ENCODE measurements at places on chromosomes 4 and X.

GRCh38 chrX:96987228-96987627 lies 103.5 kb downstream of the RPA4 start:
- DNase-seq = no peak

- DNase-seq = no peak
These were observed 69.8 kb downstream of the ARHGAP24 start for GRCh38 chr4:85544751-85545150.

- DNase-seq = no peak
These were observed 99.7 kb downstream of the ATXN3L start for GRCh38 chrX:13219991-13220764.

DNA sequence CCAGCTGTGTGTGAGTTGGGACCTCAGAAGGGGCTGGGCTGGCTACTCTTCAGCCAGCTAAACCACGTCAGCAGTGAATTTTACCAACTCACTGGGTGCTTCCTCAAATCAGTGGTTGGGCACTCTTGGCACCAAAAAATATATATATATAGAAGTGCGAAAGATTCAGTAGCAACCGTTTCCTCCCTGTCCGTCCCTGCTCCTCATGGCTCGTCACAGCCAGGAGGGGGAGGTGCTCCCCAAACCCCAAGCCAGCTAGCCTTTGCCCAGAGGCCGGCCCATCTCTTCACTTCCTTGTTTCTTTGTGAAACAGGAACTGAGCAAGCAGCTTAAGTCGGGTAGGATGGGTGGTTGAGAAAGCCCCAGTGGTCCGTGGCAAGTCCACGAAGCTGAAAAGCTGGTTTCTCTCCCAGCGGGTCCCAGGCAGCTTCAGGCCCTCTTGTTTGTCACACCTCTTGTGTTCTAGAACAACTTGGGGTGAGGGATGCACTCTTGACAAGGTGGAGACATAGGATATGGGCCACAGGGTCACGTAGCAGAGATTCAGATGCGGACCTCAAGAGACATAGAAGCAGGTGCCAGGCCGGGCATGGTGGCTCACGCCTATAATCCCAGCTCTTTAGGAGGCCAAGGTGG lies 6.8 kb upstream of the SASH3 start:
- peak; percentile 65 for DNase-seq

GRCh38 chrX:50436797-50437196 lies 33.8 kb downstream of the DGKK start:
- no peak for DNase-seq

GRCh38 chr4:144954230-144954629 lies 143.8 kb downstream of the ANAPC10 start:
- no peak for DNase-seq

GRCh38 chrX:17737986-17738713 lies 857 bp downstream of the SCML1 start:
- peak; percentile 66 for DNase-seq

DNA sequence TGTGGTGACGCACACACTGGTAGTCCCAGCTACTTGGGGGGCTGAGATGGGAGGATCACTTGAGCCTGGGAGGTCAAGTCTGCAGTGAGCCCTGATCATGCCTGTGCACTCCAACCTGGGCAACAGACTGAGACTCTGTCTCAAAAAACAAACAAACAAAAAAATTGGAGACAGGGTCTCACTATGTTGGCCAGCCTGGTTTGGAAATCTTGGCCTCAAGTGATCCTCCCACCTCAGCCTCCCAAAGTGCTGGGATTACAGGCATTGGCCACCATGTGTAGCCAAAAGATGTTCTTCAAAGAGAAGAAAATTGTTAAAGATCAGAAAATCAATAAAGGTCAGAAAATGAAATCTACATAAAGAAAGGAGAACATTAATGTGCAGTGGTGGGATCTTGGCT lies 41.7 kb upstream of the ABCG2 start:
- DNase-seq = no peak

DNA sequence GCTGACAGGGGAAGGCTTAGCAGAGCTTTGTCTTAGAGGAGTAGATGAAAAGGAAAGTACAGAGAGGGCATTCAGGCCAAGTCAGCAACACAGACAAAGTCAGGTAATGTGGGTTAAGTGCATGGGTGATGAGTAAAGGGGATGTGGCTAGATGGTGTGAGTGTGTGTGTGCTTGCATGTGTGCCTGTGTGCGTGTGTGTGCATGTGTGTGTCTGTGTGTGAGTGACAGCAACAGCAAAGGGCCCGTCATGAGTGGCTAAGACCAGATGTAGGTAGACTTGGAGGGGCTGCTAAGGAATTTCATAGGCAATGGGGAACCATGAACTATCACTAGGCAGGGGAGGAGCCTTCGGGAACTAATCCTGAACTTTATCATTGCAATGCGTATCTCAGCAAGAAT lies 2.2 kb upstream of the GPR78 start:
- DNase-seq = no peak

- no peak for DNase-seq
These were observed 233.9 kb upstream of the EDA2R start for GRCh38 chrX:66872771-66873170.

GRCh38 chrX:110241816-110242215 lies 76.1 kb downstream of the AMMECR1 start:
- DNase-seq = no peak

GRCh38 chrX:153522259-153522658 lies 4.8 kb downstream of the ATP2B3 start:
- DNase-seq = no peak

DNA sequence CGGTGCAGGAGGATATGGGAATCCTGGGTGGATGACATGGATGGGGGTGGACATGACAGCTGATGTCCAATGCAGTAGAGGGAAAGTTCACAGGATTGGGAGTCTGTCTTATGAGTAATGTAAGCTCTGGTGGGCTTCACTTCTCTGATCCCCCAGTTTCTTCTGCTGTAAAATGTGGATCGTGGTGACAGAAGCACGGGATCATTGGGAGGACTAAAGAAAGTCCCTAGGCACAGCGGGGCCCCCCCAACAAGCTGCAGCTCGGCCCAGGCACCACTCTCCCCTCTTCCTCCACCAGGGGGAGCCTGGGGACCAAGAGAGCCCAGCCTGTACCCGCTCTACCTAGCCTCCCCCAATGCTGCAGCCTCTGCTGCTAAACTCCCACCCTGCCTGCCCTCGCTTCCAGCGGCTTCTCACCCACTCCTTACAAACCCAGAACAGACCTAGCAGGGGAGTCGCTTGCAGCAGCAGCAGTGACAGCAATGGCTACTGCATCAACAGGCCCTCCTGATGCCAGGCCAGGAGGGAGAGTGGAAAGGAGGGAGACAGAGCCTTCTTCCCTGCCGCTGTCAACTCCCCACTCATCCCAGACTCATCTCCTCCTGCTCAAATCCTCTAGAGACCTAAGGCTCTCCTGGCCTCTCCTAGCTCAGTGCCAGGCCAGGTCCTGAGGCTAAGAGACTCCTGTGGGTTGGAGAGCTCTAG lies 36.1 kb upstream of the IQSEC2 start:
- peak; percentile 66 for DNase-seq

DNA sequence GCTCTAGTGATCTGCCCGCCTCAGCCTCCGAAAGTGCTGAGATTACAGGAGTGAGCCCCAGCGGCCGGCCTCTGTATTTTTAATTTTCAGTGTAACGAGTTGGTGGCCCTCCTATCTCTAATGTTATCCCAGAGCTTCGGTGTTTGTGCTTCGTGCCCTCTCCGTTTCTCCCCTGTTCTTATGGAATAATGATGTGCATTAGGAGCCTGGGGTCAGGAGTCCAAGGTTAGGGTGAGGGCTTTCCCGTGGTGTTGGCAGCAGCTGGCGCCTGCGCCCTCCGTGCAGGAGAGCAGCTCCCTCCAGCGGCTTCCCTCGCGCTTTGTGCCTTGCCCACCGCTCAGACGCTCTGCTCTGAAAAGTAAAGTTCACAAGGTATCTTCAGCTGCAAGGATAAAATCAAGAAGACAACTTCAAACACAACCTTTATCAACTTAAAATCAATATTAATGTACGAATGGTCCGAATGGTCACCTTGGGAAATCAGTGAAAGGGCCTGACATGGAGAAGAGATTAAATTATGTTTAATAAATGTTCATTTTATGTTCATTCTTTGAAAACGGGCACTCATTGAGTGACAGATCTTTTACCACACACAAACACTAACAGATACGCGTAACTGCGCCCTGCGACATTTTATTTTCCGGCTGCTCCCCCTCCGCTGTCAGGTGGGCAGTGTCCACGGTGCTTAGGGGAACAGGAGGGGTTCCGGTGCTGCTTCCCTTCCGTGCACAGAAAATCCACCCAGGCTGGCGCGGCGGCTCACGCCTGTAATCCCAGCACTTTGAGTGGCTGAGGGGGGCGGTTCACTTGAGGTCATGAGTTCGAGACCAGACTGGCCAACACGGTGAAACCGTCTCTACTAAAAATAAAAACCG lies 62.4 kb downstream of the TRAPPC11 start:
- peak; percentile 47 for DNase-seq

DNA sequence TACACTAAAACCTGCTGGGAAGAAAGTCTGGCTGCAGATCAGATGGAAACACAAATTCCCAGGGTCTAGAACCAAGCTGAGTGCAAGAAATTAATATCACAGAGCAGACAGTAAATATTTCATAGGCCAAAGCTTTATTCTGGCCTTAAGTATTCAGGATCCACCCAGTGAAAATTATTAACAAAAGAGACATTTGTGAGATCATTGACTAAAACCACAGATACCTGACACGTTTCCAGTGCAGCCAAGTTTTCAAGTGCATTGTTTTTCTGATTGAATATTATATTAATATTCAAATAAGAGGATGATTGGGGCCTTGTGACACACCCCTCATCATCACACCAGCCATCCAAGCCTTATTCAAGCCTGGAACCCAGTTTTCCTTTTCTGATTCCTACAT lies 10.3 kb downstream of the ELOVL6 start:
- DNase-seq = no peak

GRCh38 chr4:174365018-174365587 lies 81.4 kb downstream of the CEP44 start:
- peak; percentile 30 for DNase-seq

DNA sequence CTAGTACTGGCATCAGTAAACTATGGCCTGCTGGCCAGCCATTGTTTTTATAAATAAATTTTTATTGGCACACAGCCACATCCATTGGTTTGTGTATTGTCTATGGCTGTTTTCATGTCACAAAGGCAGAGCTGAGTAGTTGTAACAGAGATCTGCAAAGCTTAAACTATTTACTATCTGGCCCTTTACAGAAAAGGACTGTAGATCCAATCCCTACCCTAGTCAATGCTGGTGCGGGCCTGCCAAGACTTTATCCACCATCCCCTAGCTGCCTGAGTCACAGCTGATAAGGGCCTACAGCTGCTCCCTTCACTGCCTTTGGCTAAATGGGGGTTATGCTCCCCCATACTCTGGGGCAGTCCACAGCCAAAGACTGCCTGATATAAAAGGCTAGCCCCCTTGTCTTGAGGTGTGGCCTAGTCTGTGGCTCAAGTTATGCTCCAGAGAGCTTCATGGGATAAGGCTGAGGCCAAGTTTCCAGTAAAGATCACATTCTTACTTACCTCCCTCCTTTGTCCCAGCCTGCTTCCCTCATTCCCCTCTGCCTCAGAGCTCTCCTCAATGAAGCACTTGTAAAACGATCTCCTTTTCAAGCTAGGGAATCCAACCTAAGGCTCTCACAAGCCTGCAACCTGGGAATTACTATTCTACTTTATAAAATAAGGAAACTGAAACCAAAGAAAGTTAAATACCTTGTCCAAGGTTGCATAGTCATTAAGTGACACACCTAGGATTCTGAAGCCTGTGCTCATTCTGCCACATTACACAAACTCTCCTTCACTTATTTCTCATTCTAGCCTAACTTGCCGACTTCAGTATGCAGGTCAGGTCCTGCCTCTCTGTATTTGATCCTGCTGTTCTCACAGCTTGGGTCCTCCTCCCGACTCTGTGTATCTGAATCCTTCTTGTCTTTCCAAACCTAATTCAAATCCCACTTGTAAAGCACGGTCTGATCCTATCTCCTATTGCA lies 20.7 kb downstream of the ACE2 start:
- DNase-seq = no peak

GRCh38 chr4:121079376-121079775 lies 7.0 kb upstream of the NDNF start:
- DNase-seq = no peak

- peak; percentile 0 for DNase-seq
These were observed 793 bp downstream of the TSPAN7 start for GRCh38 chrX:38561951-38562719.

DNA sequence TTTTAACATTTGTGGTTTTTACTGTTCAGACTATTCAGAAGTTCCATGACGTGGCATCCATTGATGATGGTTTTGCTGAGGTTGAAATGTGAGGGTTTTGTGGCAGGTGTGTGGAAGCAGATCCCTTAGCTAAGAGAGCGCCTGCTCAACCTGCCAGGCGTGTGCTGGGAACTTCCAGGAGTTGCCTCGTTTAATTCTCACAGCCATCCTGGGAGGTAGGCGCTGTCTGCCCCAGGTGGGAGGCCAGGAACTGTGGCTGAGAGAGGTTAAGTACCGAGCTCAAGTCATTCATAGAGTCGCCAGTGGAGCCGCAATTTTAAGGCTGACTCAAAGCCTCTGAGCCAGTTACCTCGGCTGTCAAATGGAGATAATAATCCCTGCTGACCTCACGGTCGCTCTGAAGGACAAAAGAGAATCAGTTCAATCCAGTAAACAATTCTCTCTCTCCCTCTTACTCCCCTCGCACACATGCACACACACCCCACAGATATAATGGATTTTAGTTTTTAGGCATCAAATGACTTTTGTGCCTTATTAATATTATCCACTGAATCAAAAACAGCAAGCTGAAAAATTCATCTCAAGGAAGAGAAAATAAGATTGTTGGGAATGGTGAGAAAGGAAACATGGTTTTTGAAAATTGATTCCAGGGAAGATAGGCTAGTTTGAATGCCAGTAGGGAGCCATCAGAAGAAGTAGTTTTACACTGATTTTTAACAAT lies 171.3 kb downstream of the PTTG2 start:
- peak; percentile 82 for DNase-seq

- DNase-seq = no peak
These were observed 9.7 kb upstream of the TMEM184C start for GRCh38 chr4:147607471-147607870.

GRCh38 chrX:39201305-39201990 lies 400.2 kb downstream of the MID1IP1 start:
- DNase-seq = peak; percentile 4

- no peak for DNase-seq
These were observed 4.5 kb upstream of the ZNF732 start for GRCh38 chr4:309807-310206.

GRCh38 chrX:130523460-130524394 lies 121.9 kb downstream of the RBMX2 start:
- DNase-seq = no peak

DNA sequence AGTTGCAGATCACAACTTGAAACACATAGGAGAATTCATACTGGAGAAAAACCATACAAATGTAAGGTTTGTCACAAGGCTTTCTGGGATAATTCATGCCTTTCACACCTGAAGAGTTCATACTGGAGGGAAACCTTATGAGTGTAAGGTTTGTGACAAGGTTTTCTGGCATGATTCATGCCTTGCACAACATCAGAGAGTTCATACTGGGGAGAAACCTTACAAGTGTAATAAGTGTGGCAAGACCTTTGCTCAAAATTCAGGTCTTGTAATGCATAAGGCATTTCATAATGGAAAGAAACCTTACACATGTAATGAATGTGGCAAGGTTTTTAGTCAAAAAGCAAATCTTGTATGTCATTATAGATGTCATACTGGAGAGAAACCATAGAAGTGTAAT lies 58.8 kb upstream of the ENPEP start:
- DNase-seq = no peak

GRCh38 chrX:20988804-20989203 lies 385.4 kb upstream of the CNKSR2 start:
- DNase-seq = no peak

Measured in CD4-positive, alpha-beta T cell treated with Interleukin-21 for 1 hour (primary cell).